ENCODE measurements at places on chromosomes 3 and 15.

DNA sequence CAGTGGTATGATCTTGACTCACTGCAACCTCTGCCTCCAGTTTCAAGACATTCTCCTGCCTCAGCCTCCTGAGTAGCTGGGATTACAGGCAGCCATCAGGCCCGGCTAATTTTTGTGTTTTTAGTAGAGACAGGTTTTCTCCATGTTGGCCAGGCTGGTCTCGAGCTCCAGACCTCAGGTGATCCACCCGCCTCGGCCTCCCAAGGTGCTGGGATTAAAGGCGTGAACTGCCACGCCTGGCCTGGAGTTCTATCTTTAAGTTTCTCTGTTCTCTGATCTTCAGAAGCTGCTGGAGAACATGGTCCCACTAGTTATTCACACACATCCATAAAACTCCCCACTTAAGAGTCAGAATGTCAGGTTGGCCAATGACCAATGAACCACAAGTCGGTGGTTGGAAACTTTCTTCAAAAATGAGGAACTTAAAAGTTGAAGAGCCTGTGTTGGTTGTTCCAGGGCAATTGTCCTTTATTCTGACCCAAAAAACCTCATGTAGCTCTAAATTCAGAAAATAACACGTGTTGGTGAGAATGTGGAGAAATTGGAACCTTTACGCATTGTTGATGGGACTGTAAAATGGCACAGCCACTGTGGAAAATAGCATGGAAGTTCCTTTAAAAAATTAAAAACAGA is 55.9 kb upstream of the PIK3CB start:
- peak; percentile 90 for DNase-seq

DNA sequence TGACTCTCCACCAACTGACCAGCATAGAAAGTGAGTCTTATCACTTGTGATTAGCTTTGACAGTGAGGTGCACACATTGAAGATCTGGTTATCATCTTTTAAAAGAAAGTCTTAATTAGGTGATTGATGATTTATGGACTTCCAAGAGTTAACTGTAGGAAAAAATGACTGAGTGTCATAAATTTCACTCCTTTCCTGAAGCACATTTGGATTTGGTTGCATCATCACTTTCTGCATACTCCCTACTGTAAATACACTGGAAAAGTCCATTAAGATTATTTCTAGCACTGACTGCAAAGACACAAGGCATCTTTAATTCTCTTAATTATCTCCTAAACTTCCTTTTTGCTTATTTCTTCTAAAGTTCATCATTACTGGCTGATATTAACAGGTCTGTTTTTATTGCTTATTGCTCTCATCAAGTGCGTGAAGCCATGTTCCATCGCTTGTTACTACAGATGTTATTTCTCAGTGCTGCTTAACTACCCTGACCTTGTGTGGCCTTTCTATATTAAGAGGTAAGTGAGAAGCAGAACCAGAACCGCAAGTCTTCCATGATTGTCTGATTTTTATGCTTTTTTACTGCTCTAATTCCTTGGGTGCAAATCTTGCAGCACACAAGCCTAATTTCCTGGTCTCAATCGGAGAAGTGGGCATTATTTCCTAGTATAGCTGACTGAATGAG is 153.2 kb downstream of the MEIS2 start:
- DNase-seq, result no peak

DNA sequence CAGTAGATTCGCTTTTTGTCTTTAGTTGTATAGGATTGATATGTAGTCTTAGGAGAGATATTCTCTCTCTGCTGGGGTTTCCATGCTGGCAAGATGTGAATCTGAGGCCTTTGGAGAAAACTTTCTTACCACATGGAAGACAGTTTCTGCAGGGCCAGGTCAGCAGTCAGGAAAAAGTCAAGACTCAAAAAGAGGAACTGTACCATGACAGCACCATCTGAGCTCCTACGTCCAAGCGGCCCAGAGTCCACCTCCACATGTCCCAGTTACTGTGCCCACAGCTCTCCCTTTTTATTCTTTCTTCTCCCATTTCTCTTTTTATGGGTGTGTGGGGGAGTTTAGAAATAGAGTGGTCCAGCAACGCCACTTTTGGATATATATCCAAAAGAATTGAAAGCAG is 172.0 kb downstream of the MTHFS start:
- DNase-seq, result no peak

DNA sequence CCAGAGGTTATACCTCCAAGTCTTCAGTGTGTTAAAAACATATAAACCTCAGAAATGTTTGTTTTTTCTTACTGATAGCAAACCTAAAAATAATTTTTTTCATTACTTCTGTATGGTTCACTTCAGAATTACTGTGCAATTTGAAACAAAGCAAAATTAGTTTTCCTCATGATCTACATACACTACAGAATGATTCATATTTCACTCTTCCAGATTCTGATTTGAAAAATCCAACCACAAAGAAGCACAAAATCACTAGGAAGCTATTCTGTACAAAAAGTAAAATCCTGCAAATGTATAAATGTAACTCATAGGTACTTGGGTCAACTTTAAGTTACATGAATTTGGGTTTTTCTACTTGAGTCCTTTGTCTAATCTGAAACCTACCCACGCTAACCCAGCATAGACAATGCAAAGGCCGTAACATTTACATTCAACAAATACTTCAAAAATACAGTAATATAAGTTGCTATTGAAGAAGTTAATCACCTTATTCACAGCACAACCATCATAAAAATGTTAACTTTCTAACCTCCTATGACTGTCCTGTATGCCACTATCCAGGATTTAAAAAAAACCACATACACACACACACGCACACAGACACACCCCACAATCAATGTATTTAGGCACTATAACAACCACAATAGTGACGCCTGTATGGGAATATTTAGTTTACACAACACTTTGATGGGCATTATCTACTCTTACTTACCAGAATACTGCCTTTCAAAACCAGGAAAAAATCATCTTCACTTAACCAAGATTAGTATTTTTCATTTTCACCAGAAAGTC is 11.5 kb downstream of the ATP13A3 start:
- no peak for DNase-seq

DNA sequence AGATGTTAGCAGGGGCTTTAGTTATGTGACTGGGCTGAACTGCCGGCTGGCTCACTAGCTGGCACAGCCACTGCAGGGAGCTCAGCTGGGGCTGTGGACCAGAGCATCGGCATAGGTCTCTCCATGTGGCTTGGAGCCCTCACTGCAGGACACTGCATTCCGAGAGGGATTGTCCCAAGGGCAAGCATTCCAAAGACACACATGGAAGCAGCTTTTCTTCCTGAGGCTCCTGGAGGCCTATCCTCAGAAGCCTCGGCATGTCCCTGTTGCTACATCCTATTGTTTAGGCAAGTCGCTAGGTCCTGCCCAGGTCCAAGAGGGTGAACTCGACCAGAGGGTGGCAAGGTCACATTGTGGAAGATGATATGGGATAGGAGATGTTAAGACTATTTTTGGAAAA is 209.8 kb downstream of the PLCL2 start:
- no peak for DNase-seq

- DNase-seq, result no peak
Measured at GRCh38 chr3:79729096-79729495, 38.7 kb downstream of the ROBO1 start.

DNA sequence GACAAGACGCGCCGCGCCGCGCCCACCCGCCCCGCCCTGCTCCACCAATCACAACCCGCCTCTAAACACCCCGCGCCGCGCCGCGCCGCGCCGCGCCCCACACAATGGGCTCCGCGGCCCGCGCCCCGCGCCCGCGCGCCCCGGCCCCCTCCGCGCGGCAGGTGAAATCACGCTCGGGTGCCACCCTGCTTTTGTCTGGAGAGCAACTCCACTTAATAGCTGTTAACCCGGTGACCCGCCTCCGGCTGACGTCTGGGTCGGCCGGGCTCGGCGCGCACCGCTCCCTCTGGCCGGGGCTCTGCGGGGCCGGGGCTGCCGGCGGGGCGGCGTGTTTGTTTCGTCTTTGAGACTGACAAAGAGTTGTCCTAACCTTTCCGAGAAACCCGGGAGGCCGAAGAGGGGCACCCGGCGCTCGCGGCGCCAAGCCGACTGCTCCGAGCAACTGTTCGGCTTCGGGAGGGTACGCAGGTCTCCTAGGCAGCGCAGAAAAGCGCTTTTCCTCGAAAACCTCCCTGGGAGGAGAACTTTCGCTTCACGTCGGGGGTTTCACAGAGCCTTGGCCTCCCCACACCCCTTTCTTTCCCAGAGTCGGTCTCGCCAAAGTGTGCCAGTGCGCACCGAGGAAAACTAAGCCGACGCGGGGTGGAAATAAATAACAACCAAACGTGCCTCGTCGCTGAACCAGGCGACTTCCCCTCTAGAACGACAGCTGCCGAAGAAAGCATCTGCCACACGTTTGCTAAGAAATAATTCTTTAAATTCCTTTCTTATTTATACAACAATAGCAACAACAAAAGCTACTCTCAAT is 518.4 kb downstream of the FOXP1 start:
- DNase-seq, result peak; percentile 67

DNA sequence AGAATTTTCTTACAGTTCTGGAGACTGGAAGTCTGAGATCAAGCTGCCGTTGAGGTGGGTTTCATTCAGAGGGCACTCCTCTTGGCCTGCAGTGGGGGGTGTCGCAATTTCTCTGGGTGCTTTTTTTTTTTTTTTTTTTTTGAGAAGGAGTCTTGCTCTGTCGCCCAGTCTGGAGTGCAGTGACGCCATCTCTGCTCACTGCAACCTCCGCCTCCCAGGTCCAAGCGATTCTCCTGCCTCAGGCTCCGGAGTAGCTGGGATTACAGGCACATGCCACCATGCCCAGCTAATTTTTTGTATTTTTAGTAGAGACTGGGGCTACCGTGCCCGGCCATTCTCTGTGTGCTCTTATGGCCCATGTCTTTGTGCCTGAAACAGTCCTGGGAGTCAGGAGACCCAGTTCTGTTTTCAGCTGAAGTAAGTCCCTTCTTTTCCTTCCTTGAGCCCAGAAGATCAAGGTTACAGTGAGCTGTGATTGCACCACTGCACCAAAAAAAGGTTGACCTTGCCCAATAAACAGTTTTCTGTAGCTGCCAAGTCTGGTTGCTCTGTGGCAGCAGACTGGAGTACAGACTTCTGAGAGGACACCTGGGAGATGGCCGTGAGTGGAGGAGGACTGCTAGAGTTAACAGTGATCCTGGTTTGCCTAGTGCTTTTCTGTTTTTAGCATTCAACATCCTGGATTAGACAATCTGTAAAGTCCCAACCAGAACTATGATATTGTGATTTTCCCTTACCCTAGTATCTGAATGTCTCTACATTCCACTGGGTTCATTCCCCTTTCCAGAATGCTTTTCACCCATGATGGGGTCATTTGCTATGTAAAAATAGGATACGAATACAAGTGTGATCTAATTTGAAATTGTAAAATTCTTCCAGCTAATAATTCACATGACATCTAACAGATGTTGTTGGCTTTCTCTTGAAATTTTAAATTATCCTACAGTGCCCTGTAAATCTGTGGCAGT is 76.6 kb upstream of the RNF7 start:
- DNase-seq, result no peak

GRCh38 chr15:40737048-40737447 is 18.0 kb downstream of the RMDN3 start:
- DNase-seq, result no peak

- no peak for DNase-seq
Measured at GRCh38 chr3:10570196-10570946, 65.0 kb upstream of the ATP2B2 start.

DNA sequence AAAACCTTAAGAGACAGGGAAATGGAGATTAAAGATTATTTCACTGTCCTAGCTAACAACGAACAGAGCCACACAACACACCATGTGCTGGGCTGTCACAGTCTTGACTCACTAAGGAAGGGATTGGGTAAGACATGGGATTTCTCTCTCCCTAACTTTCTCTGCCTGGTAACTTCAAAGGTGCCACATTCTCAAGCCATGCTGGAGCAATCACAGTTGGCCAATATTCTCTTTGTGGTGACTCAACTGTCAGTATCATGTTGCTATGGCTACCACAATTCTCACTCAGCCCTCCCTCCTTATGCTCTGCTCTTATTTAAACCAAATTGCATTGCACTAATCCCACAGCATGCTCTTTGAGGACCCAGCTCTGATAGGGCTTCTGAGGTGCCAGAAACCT is 74.0 kb downstream of the OXNAD1 start:
- DNase-seq, result peak; percentile 84

DNA sequence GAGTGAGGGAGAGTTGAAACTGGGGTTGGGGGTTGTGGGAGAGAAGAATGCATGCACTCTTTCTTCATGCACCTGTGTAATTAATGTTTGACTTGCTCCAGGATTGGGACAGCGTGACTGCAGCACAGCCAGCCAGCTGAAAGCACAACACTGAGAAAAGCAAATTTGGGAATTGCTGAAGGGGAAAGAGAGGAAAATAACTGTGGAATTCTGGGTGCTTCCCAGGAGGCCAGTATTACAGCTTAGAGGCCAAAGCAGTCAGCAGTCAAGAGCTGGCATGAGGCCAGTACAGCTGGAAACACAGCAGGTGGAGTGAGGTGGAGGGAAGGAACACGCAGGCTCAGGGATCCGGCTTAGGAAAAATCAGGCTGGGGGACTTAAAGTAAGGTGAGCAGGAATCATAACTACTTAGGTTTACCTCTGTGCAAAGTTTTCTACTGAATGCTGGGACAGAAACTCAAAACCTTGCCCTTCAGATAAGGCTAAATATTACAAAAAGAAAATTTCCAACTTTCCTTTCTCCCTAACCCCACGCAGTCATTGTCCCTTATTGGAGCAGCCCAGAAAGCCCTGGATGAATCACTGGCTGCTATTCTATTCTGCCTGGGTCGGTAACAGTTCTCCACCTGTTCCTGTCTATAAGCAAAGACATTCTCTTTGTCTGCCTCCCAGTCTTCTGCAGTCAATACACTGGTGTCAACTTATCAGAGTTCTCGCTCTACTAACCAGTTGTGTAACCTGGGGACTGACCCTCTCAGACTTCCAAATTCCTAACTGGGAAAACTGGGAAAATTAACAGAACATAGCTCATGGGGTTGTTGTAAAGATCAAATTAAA is 167.2 kb downstream of the MAGI1 start:
- DNase-seq, result no peak

DNA sequence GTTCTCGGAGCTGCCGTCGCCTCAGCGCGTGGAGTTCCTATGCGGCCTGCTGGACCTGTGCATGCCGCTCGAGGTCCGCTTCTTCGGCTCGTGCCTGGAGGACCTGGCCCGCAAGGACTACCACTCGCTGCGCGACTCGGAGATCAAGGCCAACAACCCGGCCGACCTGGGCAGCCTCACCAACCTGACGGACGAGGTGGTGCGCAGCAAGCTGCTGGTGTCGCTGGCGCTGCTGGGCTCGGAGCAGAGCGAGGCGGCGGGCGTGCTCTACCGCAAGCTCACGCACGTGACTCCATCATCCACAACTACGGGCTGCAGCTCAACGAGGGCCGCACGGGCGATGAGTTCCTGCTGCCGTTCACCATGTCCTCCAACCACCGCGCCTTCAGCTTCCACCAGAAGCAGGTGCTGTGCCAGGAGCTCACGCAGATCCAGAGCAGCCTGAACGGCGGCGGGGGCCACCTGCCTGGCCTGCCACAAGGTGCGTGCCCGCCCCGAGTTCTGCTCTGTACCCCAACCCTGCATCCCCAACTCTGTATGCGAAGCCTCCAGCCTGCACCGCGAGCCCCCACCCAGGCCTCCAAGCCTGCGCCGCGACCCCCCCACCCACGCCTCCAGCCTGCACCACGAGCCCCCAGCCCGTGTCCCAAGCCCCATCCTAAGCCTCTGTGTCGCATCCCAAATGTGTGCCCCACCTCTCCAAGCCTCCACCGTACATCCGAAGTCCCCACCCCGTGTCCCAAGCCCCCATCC is 178.2 kb downstream of the OR4M2 start:
- no peak for DNase-seq

All from hematopoietic multipotent progenitor cell treated with erythropoietin and hydrocortisone succinate and interleukin-3 and kit ligand, for 6 days (in vitro differentiated cells).